ENCODE measurements at places on chromosomes 7 and 10.

GRCh38 chr7:151243408-151244195 lies 4.9 kb downstream of the SMARCD3 start:
- peak; percentile 76 for DNase-seq

DNA sequence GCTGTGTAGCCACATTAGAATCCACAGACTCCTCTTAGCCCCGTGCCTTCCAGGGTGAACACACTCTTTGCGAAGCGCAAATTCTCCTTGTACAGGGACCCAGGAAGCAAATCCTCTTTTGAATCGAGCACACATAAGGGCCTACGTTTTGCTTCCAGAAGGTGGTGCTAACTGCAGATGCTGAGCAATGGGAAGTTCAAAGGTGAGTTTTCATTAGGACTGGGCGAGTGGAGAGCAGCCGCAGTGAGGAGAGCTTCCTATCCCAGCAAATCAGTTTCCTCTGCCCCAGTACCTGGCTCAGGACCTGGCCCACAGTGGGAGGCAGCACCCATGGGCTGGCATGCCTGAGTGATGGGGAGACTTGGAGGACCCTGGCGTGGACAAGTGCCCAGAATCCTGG lies 23.5 kb upstream of the GPR26 start:
- no peak for DNase-seq

- DNase-seq = no peak
Observed at GRCh38 chr10:50456719-50457118, 167.0 kb downstream of the SGMS1 start.

GRCh38 chr10:88540351-88540750 lies 42.8 kb downstream of the RNLS start:
- DNase-seq = no peak

DNA sequence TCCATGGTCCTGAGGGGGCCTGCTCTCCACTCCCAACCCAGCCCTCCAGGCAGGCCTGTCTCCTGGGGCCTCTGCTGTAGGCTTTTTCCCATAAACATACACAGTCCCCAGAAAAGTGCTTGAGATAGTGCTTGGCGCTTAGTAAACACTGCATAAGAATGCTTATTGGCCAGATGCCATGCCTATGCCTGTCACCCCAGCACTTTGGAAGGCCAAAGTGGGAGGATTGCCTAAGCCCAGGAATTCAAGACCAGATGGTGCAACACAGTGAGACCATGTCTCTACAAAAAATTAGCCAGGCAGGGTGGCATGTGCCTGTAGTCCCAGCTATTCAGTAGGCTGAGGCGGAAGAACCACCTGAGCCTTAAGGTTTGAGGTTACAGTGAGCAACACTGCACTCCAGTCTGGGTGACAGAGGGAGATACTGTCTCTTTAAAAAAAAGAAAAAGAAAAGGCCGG lies 24.6 kb upstream of the ASL start:
- DNase-seq = no peak

- DNase-seq = no peak
Observed at GRCh38 chr7:17385612-17386011, 87.2 kb downstream of the AHR start.

DNA sequence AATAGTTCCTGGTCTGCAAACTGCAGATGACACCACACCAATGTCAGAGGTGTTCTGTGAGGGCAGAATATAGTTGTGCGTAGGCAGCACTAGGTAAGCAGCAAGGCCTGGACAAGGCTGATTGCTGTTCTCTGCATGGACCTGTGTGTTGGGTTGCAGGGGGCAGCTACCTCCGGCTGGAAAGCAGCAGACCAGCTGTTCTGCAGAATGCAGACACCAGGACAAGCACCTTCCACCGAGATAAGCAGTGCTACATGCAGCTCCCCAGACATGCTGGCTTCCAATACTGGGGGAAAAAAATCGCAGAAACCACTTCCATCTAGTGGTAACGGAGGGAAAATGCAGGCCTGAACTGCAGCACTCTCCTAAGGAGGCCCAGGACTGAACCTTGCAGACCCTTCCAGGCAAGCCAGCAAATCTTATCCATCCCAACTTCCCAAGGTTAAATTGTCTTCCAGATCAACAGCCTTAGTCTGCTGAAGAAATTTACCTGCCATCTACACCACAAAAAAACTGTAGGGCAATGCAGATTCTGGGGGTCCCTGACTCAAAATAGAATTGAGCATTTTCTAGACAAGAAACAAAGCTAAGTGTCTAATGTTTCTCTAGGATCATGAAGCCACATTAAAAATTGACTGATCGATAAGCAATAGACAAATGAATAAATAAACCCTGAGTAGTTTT lies 50.5 kb upstream of the COBL start:
- peak; percentile 34 for DNase-seq

GRCh38 chr7:42002654-42003053 lies 234.4 kb downstream of the GLI3 start:
- no peak for DNase-seq

GRCh38 chr7:31500656-31501055 lies 13.2 kb upstream of the ITPRID1 start:
- DNase-seq = no peak

GRCh38 chr10:55374060-55374459 lies 573.0 kb upstream of the PCDH15 start:
- no peak for DNase-seq

DNA sequence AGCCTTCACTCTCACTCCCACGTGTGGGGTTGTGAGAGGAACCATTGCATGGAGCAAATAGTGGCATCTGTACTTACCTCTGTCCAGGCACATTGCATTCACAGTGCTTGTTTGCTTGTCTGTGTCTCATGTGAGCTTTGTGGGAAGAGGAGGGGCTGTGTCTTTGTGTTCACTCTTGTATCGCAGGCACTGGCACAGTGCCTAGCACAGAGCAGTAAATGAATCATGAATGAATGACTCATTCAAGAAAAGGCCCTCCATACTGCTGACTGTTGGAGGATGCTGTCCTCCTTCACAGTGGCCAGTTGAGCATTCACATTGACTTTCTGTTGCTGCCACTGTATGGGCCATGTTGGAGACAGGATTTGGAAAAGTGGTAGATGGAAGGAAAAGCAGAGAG lies 125.3 kb downstream of the SORCS3 start:
- DNase-seq = no peak

- peak; percentile 27 for DNase-seq
Observed at GRCh38 chr7:116249969-116250553, 39.7 kb downstream of the TES start.

DNA sequence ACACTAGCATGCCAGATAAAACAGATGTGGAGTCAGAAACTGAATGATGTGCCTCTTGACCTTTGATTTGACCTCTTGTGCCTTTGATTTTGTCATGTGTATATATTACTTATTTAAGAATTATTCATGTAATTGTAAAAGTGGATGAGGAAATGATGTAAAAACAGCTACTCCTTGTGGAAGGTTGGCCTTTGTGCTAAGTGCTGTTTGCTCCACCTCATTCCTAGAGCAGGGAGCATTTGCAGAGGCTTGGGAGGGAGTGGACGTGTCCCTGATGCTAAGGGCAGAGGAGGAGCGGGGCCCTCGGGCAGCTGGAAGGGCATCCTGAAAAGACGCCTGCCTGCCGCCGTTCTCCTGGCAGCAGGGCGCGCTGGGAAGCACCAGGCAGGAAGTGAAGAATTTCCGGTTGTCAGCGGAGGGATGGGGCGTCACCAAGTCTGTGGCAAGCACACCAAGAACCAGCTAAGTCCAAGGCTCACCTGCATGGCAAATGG lies 197.6 kb upstream of the ZNF32 start:
- peak; percentile 82 for DNase-seq

- no peak for DNase-seq
Observed at GRCh38 chr7:95777269-95777668, 4.9 kb downstream of the DYNC1I1 start.
